CD4-positive, alpha-beta T cell (primary cell): ENCODE measurements at places on chromosomes 4 and X.
A peak's percentile ranks its signal among the peaks of the same experiment; 100 is the strongest.

DNA sequence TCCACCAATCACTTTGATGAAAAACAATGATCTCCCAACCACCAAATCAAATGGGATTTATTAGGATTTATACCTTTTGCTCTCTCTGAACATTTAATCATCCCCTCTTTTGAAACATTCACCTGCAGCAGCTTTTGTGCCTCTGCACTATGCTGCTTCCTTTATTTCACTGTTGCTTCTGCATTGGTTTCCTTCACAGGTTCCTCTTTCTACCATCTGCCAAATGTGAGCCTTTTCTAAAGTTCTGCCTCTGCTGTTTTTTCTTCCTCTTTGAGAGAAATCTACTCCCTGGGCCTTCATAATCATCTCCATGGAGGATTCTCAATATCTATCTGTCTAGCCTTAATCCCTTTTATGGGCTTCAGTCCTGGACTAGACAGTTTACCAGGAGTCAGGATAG, 24.7 kb downstream of the CUL4B start:
- no peaks in the 10 kb centered on the region for H3K27me3 ChIP-seq
- H3K4me1 ChIP-seq = no peaks in the 10 kb centered on the region
- no peak for DNase-seq
- no peak overlapping the region for H3K27ac ChIP-seq
- peaks cover 80% of the 10 kb centered on the region for H3K36me3 ChIP-seq
- no peak overlapping the region for H3K4me3 ChIP-seq

DNA sequence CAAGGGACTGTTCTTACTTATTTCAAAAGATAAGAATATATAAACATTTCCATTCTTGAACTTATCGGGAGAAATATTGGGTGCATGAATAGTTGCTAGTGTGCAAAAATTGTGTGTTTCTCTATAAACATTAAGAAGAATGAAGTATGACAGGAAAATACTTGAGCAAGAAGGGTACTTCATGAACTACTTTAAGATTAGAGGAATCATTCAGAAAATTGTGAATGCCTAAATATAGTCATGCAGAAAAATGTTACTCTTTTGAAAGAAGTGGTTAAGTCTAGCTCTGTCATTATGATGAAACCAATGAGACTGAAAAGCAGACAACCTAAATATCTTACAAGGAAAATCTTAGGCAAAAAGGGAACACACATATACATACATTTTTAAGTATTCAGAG, 207.8 kb upstream of the PCDH18 start:
- DNase-seq = no peak
- no peaks in the 10 kb centered on the region for H3K27me3 ChIP-seq
- no peaks in the 10 kb centered on the region for H3K36me3 ChIP-seq
- no peak overlapping the region for H3K4me3 ChIP-seq
- no peak overlapping the region for H3K27ac ChIP-seq

DNA sequence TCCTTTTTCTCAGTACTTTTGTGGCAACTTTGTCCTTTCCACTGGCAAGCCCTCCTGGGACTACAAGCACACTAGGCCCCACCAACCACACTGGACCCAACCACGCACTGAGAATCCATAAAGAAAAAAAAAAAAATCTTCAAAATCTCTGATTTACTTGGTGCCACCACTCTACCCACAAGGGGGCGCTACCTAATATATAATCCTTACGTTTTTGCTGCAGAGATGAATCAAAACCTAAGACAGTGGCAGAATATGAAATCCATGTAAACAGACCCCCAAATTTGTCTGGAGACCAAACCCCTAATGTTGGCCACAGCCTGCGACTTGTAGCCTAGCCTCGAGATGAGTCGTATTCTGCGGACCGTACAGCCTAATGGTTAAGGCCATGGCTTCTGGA, 63.5 kb upstream of the ARHGAP36 start:
- peak; percentile 13 for DNase-seq
- H3K4me1 ChIP-seq = no peaks in the 10 kb centered on the region
- no peaks in the 10 kb centered on the region for H3K36me3 ChIP-seq
- H3K4me3 ChIP-seq = no peak overlapping the region
- H3K27ac ChIP-seq = no peak overlapping the region

DNA sequence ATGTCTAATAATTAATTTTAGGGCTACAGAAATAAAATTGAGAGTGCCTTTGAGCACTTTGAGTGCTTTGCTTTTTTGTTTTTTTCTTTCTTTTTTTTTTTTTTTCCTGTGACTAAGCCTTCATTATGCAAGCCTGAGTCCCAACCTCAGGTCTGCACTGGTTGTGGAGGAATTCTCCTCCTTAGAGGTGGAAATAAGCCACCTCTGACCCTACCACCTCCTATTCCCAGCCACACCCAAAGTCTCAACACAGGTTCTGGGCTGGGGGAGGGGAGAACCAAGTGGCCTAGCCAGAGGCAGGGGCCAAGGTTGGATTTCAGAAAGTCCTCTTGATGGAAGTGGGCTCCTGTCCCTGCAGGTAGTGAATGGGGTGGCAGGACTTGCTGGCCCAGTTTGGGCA, 180.2 kb downstream of the ARAP2 start:
- no peak overlapping the region for H3K4me3 ChIP-seq
- DNase-seq = no peak
- peaks cover 23% of the 10 kb centered on the region for H3K36me3 ChIP-seq
- H3K27me3 ChIP-seq = no peaks in the 10 kb centered on the region
- no peaks in the 10 kb centered on the region for H3K4me1 ChIP-seq
- H3K27ac ChIP-seq = no peak overlapping the region

DNA sequence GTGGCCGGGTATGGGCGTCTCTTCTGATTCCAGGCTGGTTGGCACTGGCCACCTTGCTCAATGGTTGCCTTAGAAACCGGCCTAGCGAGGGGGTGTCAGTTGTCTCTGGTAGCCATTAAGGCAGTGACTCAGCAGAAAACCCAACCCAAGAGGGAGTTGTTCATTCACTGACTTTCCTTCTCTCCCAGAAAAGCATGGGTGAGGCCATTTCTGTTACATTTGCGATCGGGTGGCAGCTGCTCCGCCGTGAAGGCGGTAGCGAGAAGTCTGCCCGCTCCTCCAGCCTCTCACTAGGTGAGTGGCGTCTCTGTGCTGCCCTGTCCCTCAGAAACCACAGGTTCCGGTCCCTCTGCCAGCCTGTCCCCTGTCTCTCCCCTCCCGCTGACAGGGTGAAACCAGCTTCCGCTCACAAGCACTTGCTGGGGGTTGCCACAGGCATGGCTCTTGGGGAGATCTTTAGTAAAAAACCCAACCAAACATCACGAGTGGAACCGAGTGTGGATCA, 17.4 kb downstream of the IRAK1 start:
- H3K27me3 ChIP-seq = no peaks in the 10 kb centered on the region
- H3K4me3 ChIP-seq = peak overlapping the region; percentile 49
- no peaks in the 10 kb centered on the region for H3K36me3 ChIP-seq
- no peak overlapping the region for H3K27ac ChIP-seq
